ENCODE measurements at places on chromosomes 5 and 9. TPM values are rescaled to one million over a fixed set of nuclear protein-coding genes. Genes with fewer than 3 reads are reported as not detected.

- DNase-seq, result no peak
Observed at GRCh38 chr5:115831163-115831768, 10.1 kb downstream of the ATG12 start.

DNA sequence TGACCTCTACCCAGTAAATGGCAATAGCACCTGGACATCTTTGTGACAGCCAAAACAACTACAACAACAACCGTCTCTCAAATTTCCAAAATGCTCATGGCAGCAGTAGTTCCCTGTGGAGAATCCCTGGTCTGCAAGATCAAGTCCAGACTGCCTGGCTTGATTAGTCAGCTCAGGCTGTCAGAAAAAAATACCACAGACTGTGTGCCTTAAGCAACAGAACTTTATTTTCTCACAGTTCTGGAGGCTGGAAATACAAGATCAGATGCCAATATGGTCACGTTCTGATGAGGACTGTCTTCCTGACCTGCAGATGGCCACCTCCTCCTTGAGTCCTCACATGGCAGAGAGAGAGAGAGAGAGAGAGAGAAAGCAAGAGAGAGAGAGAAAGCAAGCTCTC is 52.3 kb upstream of the MOCS2 start:
- no peak for DNase-seq

DNA sequence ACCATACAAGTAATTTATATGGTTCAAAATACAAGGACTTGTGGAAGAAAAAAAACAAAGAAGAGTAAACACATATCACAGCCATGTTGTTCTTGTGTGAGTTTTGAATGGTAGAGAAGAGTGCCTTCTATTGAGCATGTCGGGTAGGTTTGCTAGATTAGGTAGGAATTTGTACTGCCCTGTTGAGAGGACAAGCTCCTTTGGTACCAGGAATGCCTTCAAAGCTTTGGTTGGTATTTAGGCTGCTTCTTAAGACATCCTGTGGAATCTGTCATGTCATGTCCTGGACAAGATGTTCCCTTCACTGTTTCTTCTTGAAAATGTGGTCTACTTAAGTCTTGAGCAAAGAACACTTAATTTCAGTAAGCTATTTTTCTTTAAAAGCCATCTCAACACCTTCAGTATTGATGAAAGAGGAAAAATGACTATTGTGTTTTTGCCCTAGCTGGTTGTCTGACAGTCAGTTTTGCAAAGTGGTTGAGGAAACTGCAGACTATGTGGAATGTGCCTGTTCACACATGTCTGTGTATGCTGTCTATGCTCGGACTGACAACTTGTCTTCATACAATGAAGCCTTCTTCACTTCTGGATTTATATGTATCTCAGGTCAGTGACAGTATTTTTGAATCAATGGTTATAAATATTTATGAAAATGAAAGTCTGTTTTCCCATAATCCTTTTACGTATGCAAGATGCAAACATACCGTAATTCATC is 296.9 kb downstream of the ADGRV1 start:
- DNase-seq, result no peak

DNA sequence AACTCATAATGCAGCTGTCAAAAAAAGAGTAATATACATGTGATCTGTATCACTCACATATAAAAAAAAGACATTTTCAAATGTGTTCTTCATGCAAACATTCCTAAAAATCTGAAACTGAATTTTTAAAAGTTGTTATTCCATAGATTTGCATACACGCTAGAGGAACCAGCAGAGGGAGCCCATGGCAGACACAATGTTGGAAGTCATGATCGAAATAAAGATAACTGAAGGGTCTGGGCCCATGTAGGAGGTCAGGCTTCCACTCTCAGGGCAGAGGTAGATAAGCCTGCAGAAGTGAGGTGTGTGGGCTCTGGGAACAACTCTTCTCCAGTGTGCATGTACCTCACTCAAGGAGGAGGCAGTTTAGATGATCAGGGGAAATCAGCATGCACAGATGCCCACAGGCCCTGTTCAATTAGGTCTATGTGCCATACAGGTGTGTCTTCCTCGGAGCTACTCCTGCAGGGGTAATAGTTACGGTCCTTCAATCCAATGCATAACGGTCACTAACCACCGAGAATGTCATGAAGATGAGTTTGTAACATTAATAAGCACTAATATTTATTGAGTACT is 208.6 kb downstream of the EPB41L4A start:
- DNase-seq, result no peak

Gene IL9
- total RNA-seq, result not detected

Gene INSL6
- total RNA-seq, result not detected

Gene ACER2
- total RNA-seq, result 4.4 TPM

Gene BTF3
- total RNA-seq, result 498 TPM

Gene PGM5
- 16.8 TPM for total RNA-seq

Gene GALNT10
- total RNA-seq, result 43.4 TPM

Measured in spleen (tissue), 13 donors.